ENCODE measurements at places on chromosomes 1 and 21. TPM values are rescaled to one million over a fixed set of nuclear protein-coding genes. Genes with fewer than 3 reads are reported as not detected.

The C1orf185 gene
- total RNA-seq = not detected

The LMO4 gene
- total RNA-seq = 96.9 TPM

- H3K36me3 ChIP-seq = no peaks in the 10 kb centered on the region
- peaks cover 28% of the 10 kb centered on the region for H3K4me1 ChIP-seq
- no peak overlapping the region for H3K4me3 ChIP-seq
- peak overlapping the region; percentile 25 for H3K27ac ChIP-seq
Measured at GRCh38 chr1:185663771-185664296, 70.4 kb upstream of the HMCN1 start.

GRCh38 chr1:54464477-54465146 lies 58.4 kb upstream of the SSBP3 start:
- H3K27me3 ChIP-seq = no peaks in the 10 kb centered on the region
- DNase-seq = no peak
- H3K4me3 ChIP-seq = no peak overlapping the region
- peak overlapping the region; percentile 90 for H3K27ac ChIP-seq
- H3K4me1 ChIP-seq = peaks cover 65% of the 10 kb centered on the region

DNA sequence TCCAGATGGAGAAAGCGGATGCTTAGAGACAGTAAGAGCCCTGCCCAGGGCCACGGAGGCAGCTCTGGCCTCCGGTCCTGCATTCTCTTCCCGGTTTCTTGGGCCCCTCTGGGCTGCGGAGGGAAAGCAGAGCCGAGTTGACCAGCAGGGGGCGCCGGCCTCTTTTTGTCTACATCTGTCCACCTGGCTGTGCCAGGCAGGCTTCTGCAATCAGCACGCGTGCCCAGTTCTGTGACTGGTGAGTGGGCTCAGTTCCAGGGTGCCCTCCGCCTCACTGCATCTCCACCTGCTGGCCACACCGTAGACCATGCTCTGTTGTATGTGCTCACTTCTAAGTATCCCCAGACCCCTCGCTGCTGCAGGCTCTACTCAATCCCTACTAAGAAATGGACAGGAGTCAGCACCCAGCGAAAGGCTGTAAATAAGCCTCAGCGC lies 6.7 kb upstream of the HUNK start:
- no peak overlapping the region for H3K4me3 ChIP-seq
- no peak overlapping the region for H3K27ac ChIP-seq
- no peaks in the 10 kb centered on the region for H3K27me3 ChIP-seq
- H3K36me3 ChIP-seq = no peaks in the 10 kb centered on the region

The DCST1 gene
- total RNA-seq = not detected

DNA sequence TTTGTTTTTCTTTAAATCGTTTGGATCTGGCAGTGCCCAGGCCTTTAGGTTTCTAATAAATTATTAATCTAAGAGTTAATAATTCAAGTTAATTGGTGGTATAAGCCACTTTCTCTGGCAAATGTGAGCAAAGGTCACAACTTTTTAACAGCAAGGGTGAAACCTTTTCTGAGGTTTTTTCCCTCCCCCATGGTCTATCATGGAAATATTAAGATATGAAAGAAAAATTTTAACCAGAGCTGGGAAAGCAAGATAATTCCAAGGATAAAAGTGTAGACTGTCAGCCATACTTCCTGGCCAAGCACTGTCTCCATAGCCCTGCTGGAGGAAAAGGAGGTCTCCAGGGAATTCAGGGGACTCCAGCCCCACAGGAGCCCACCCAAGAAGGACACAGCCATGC lies 341.2 kb downstream of the SETD4 start:
- H3K4me3 ChIP-seq = no peak overlapping the region
- DNase-seq = no peak
- no peak overlapping the region for H3K27ac ChIP-seq
- H3K4me1 ChIP-seq = peaks cover 11% of the 10 kb centered on the region
- peaks cover 26% of the 10 kb centered on the region for H3K27me3 ChIP-seq

GRCh38 chr1:64356636-64357256 lies 113.2 kb upstream of the CACHD1 start:
- no peaks in the 10 kb centered on the region for H3K36me3 ChIP-seq
- no peak overlapping the region for H3K27ac ChIP-seq
- peaks cover 41% of the 10 kb centered on the region for H3K27me3 ChIP-seq
- H3K4me1 ChIP-seq = peaks cover 28% of the 10 kb centered on the region
- DNase-seq = no peak
